ENCODE measurements at places on chromosomes 5 and 9. TPM values are rescaled to one million over a fixed set of nuclear protein-coding genes. Genes with fewer than 3 reads are reported as not detected.

EQTN gene
- 2.0 TPM for total RNA-seq

DNA sequence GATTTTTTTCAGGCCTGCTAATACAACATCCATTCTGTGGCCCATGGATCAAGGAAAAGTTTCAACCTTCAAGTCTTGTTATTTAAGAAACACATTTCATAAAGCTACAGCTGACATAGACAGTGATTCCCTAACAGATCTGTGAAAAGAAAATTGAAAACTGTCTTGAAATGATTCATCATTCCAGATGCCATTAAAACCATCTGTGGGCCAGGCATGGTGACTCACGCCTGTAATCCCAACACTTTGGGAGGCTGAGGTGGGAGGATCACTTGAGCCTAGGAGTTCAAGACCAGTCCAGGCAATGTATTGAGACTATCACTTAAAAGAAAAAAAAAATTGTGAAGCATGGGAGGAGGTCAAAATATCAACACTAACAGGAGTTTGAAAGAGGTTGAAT is 6.0 kb downstream of the RAPGEF6 start:
- DNase-seq: no peak

DNA sequence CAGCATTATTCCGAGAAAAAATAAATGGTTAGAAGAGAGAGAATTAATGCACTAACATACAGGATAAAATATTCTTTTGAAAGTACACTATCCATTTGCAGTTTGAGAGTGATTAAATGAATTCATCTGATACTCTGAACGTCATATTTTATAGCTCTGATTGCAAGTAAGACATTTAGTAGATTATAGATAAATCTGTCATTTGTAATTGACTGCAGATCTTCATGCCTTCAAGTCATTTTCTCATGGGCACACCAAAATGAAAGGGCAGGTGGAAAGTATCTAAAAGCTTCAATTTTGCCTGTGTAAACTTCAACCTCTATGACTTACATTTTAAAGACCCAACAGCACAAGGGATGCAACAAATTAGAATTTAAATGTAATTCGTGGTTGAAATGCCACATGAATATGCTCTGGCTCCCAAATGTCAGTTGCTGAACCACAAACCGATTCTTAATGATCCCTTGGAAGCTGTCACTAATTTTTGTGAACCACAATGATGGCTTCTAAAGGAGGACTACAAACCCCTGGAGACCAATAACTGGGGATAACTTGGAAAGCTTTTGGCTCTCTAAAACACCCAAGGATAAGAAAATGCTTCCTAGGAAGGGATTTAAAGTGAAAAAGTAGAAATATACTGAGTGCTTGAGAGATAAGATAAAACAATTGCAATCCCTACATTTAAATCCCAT is 3.9 kb downstream of the TYRP1 start:
- DNase-seq: no peak

- DNase-seq: no peak
Observed at GRCh38 chr9:123974471-123974870, 37.1 kb upstream of the LHX2 start.

DNA sequence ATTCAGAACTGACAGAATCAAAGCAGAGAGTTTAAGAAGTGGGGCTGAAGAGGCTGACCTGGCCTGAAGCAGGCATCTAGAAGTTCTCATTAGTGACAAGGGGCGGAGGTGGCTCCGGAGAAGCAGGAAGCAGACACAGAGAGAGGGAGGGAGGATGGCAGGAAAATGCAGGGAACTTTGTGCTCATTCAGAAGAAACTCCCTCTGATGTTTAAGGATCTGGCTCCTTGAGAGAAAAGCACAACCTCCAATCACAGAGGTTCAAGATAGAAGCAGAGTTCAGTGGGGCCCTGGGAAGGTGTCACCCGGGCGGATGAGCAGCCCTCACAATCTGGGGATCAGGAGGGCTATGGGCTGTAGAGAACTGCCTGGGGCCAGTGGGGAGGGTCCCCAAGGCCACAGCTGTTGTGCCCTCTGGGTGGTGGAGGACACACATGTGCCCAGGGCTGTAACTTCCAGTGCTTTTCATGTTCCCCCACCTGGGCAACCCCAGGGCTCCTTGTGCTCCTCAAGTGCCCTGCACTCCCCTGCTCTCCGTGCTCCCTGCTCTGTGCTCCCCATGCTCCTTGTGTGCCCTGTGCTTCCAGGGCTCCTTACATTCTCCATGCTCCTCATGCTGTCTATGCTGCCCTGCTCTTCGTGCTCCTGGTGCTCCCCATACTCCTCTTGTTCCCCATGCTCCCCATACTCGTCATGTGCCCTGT is 51.4 kb downstream of the TRIP13 start:
- DNase-seq: peak; percentile 5

FRMD3 gene
- 11.1 TPM for total RNA-seq

DNA sequence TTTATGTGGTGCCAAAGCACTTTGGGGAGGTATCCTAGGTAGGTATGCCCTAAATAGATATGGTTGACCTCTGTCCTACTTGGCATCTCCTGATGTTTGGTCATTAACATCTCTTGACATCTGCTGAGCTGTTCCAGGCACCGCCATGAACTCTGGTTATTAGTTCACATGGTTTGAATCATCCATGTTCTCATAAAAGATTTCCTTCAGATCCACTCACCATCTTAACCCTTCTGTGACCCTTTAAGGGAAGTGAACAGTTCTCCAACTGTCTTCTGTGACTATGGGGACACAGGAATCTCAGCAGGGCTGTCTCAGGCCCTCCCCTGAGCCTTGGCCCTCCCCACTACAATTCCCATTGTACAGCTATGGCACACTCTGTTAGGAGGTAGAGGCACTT is 167.7 kb downstream of the CDH6 start:
- DNase-seq: no peak

DNA sequence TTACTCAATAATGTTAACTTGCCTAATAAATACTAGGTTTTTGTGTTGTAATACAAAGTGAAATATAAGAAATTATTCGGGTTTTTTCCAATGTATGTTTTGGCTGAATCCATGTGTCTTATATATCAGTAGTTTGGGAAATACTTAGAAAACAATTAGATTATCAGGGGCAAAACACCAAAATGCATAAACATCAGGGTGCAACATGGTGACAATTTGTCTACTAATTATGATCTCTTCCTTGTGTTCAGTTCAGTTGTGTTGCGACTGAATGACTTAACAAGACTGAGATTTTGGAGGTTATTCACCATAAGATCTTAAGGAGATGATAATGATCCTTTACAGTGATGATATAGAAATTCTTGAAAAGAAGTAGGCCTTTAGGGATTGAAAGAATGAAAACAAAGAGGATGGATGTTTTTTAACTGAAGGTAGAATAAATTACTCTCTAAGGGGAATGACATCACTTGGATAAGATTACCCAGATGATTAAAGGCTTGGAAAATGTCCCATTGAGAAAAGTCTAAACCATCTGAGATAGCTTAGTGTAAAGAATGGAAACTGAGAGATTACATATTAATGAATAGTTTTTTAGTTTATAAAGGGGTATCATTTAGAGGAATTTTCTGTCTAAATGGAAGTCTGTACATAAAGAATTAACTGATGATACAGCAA is 415.8 kb downstream of the SPATA31D1 start:
- no peak for DNase-seq

DNA sequence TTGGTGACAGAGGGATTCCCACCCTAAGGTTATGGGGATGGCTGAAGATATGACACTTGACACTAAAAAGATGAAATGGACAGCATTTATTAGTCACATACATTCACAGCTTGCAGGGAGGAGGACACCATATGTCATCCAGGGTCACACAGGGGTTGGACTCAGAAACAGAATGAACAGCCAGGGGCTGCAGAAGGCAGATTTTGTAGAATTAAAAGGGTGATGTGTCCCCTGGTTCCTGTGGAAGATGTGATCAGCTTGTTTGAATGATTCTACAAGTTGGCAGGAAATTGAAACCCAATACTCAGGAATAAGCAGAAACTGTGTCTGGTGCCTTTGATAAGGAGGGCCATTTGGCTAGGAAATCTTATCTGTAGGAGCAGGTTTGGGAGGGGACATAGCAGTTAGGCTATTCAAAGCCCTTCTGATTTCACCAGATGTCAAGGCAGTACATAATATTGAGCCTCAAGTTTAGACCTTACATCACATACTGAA is 102.3 kb upstream of the GRIN3A start:
- DNase-seq: no peak

RNF180 gene
- total RNA-seq: 34.0 TPM

All from dorsolateral prefrontal cortex (tissue), 122 donors.